NK-92 treated with Interleukin-12 subunit alpha and Interleukin-12 subunit beta, amount 100 ng/mL, for 24 hours (cell line): ENCODE measurements at places on chromosomes 2 and 18.

GRCh38 chr2:95392730-95393455 lies 9.6 kb upstream of the FAHD2A start:
- DNase-seq = no peak

DNA sequence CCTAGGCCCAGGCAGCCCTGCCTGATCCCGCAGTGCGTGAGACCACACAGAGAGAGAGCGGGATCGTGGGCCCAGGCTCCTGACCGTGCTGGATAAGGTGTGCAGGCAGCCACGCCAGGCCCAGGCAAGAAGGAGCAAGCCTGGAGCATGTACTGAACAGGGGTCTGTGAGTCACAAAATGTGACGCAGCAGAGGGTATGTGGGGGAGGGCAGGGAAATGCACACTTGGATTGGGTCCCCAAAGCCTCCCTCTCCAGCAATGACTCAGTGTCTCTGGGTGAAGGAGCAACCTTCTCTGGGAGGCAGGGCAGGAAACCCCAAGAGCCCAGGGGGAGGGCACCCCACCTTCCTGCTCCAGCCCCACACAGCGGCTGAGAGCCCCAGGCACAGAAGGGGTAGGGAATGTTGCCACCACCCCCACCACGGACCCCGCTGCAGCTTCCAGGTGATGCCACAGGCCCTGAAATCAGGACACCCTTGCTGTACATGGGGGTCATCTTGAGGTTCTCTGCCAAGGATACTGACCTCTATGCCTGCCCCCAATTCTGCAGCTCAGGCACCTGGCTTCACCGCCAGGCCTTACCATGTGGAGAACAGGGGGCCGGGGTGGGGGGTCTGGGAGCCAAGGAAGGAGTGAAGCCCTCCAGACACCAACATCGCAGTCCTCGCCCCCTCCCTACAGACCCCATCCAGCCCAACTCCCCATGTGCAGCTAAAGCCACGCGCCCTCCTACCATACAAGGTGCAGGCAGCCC lies 1.3 kb upstream of the GPC1 start:
- no peak for DNase-seq

GRCh38 chr2:134260713-134261112 lies 6.8 kb downstream of the MGAT5 start:
- DNase-seq = no peak

DNA sequence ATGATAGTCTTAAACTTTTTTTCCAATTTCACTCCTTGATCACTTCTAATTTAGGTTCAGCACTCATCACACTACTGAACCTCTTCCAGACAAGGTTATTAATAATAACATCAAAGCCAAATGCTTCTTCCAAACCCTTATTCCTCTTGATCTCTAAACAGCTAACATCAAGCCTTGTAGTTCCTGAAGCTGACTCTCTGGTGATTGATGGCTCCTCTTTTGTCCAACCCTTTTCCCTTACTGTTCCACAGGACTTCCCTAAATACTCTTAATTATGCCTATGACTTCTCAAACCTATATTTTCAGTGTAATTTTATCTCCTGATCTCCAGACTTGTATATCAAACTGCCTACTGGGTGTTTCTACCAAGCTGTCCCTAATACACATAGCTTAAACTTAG lies 83.9 kb downstream of the FAM228A start:
- no peak for DNase-seq

DNA sequence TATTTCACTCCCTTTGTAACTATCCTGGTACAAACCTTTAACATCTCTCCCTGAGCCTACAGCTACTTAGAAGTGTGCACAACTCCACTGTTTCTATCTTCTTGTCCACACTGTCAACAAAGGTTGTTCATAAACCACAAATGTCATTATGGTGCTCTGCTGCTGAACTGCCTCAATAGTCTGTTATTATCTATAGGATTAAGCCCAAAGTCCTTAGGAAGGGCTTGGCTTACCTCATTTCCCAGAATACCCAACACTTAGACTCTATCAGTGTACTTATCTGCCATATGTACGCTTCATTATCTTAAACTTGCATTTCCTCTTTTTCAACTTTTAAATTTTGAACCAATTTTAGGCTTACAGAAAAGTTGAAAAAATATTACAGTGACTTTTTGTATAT lies 94.2 kb downstream of the HNMT start:
- no peak for DNase-seq

- DNase-seq = no peak
These were observed 665.4 kb downstream of the BCL11A start for GRCh38 chr2:59888015-59888414.

GRCh38 chr2:119495948-119496347 lies 28.3 kb downstream of the SCTR start:
- DNase-seq = no peak
